ENCODE measurements at places on chromosomes 16 and 17. TPM values are rescaled to one million over a fixed set of nuclear protein-coding genes. Genes with fewer than 3 reads are reported as not detected.

Gene MFSD6L
- total RNA-seq, result not detected

Gene CLCN7
- total RNA-seq, result 94.9 TPM

Gene TRIM25
- total RNA-seq, result 98.4 TPM

Gene POLDIP2
- total RNA-seq, result 81.0 TPM

Gene TEX14
- total RNA-seq, result not detected

Gene ABCC12
- not detected for total RNA-seq

Gene HEATR9
- total RNA-seq, result not detected

Gene SPNS2
- total RNA-seq, result 77.3 TPM

Gene CCT6B
- 0.78 TPM for total RNA-seq

Gene MRC2
- 52.9 TPM for total RNA-seq

Gene CLEC3A
- total RNA-seq, result not detected

Gene TBC1D28
- not detected for total RNA-seq

Gene ABCC3
- total RNA-seq, result 2.1 TPM

Gene C17orf107
- total RNA-seq, result 1.0 TPM

Gene RNFT1
- total RNA-seq, result 16.6 TPM

Gene TTLL6
- total RNA-seq, result not detected

Gene LPCAT2
- total RNA-seq, result 72.9 TPM

Gene HSD11B2
- not detected for total RNA-seq

Gene EZH1
- 31.4 TPM for total RNA-seq

Gene SHISA9
- not detected for total RNA-seq

Gene GALK1
- total RNA-seq, result 47.0 TPM

Gene COX6A2
- total RNA-seq, result not detected

Gene ITGAD
- total RNA-seq, result not detected

Gene GAS7
- not detected for total RNA-seq

Gene EPX
- total RNA-seq, result not detected

Gene NME4
- total RNA-seq, result 166 TPM

Gene CBFA2T3
- total RNA-seq, result not detected

Gene IRX5
- not detected for total RNA-seq

Gene TRIM47
- 56.7 TPM for total RNA-seq

Gene MYH2
- not detected for total RNA-seq
